ENCODE measurements at places on chromosomes 7 and 10. TPM values are rescaled to one million over a fixed set of nuclear protein-coding genes. Genes with fewer than 3 reads are reported as not detected.

The NAT16 gene
- 0.27 TPM for total RNA-seq

- DNase-seq, result no peak
Observed at GRCh38 chr7:11336432-11336831, 362.8 kb downstream of the PHF14 start.

- no peak for DNase-seq
Observed at GRCh38 chr10:76463111-76463510, 1031.7 kb downstream of the LRMDA start.

GRCh38 chr7:140609646-140610045 is 31.0 kb downstream of the DENND2A start:
- DNase-seq, result no peak

DNA sequence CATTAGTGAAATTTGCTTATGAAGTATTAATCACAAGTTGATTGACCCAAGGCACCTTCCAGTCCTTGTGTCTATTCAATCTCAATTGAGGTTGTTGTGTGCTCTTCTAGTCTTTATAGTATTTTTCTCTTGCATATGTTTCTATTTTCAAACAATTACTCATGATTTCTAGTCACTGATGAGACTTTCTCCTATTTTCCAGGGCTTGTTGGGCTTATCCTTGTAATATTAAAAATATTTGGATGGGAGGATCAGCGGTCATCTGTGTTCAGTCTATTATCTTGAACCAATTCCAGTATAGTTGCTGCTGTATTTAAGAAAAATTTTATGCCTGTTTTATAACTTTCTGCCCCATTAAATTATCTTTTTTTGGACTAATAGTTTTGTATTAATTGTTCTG is 154.4 kb downstream of the PTEN start:
- DNase-seq, result no peak

DNA sequence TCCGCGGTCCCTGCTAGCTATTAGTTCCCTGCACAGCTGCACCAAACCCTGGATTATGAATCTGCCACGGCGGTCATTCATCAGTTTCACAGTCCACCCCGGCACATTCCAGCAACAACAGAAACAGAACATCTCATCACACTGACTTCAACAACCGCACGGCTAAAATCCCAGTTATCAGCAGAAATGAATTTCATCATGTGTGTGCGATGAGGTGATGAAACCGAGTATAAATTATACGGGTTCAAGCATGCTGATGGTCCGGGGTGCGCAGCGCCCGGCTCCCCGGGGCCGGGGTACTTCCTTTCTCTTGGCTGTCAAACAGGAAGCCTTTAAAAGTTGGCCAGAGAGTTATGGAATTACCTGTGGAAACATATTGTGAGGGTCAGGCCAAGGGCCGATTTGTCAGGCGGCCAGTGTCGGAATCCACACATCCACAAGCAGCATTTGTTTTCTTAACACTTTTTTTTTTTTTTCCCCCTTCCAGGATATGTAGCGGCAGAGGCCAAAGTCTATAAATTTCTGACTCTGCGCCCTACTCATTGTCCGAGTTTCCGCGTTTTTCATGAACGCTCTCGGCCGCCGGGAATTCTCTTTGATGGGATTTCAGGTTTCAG is 420.9 kb upstream of the MGMT start:
- DNase-seq, result no peak

DNA sequence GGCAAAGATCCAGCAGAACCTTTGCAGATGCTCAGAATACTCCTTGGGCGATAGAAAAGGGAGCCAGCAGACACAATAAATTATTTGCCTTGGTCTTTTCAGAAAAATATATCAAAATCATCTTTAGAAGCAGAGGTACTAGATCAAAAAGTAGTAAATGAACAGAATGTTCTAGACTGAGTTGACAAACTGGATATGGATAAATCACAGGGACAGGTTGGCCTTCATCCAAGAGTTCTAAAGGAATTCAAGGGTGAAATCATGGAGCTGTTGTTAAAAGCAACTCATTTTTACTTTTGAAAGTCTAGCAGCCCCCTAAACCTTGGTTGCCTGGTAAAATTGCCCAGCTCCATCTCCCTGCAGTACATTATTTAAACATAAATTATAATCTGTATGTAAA is 99.1 kb downstream of the PLCE1 start:
- DNase-seq, result peak; percentile 61

Measured in cardiac muscle cell (in vitro differentiated cells and primary cell).